ENCODE measurements at places on chromosomes 4 and X. TPM values are rescaled to one million over a fixed set of nuclear protein-coding genes. Genes with fewer than 3 reads are reported as not detected.

Gene MAP7D3
- total RNA-seq = 19.8 TPM

Gene MAGEB17
- total RNA-seq = not detected

Gene RHOXF1
- total RNA-seq = not detected

Gene HMGN5
- total RNA-seq = 2.2 TPM

Gene ZNF185
- total RNA-seq = 4.6 TPM

Gene NKX3-2
- total RNA-seq = 0.06 TPM

Gene GLOD5
- total RNA-seq = not detected

Gene RASSF6
- 0.13 TPM for total RNA-seq

Gene BRS3
- not detected for total RNA-seq

Gene CT55
- not detected for total RNA-seq

Gene MFAP3L
- total RNA-seq = 0.44 TPM

Gene NXF2B
- not detected for total RNA-seq

Gene RHOXF2
- total RNA-seq = not detected

Gene GRK4
- total RNA-seq = 3.4 TPM

Gene ALB
- total RNA-seq = not detected

Gene SOWAHB
- under 0.01 TPM for total RNA-seq

Gene PIR
- 14.5 TPM for total RNA-seq

Data from aortic smooth muscle cell (primary cell).